ENCODE measurements at places on chromosomes 1 and 21.

DNA sequence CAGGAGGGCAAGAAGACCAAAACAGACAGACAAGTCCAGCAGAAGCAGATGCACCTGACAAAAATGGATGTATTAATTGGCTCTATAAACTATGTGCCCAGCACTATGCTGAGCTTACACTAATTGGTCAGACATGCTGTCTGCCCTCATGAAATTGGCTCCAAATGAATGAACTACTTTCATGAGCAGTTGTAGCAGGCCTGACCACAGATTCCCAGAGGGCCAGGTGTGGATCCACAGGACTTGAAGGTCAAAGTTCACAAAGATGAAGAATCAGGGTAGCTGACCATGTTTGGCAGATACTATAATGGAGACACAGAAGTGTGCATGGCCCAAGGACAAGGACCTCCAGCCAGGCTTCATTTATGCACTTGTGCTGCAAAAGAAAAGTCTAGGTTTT, 14.5 kb downstream of the SLAMF7 start:
- no peak for DNase-seq

GRCh38 chr1:20578721-20579395, 10.0 kb upstream of the CDA start:
- no peak for DNase-seq

GRCh38 chr21:42640486-42640885, 12.9 kb upstream of the PDE9A start:
- no peak for DNase-seq

DNA sequence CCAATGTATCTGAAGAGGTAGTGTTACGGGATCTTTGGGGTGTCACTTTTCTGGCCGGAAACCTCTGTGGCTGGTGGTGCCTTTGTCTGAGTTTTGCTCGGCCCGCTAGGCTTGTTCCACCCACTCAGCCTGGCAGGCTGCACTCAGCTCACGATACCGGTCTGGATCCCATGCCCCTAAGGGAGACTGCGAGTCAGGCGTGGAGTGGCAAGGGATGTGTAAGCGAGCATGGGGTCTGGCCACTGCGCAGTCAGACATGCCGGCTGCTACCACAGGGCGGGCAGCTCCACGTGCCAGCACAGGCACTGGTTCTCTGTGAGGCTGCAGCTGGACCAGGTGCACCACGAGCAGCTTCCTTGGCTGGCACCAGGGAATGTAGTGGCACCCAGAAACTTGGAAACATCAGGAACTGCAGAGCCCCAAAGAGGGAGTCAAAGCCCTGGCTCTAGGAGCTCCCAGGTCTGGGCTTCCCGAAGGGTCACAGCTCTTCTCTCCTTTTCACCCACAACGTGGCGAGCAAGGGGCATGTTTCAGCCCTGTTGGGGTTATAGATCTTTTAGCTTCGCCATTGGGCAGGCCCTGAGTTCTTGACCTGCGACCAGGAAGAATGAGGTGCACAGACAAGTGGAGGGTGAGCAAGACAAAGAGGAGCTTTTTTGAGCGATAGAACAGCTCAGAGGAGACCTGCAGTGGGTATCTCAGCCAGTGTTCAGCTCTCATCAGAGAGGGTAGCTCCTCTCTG, 23.8 kb upstream of the LRRC8C start:
- no peak for DNase-seq

DNA sequence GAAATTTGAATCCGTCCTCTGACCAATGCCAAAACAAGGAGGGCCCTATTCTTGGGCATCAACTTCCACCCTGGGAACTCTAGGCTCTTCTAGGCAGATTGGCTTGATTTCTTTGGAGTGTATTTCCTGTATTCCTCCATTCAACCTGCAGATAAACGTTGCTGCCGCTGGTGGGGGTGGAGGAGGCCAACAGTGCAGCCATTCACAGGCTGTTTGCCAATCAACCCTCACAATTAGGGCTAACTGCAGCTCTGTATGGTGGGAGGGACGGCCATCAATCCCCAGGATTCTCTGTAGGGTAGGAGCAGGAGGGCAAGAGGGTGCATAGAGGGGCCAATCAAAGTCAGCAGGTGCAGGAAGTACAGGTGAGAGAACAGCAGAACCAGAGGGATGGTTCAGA, 273.1 kb upstream of the PROX1 start:
- DNase-seq, result no peak

- no peak for DNase-seq
Observed at GRCh38 chr1:17736625-17737024, 18.5 kb upstream of the ACTL8 start.

GRCh38 chr1:25922056-25922970, 16.1 kb upstream of the STMN1 start:
- no peak for DNase-seq

- DNase-seq, result no peak
Observed at GRCh38 chr1:204828352-204828850, 42.3 kb upstream of the NFASC start.

GRCh38 chr1:206769304-206769731, 1.3 kb upstream of the IL19 start:
- DNase-seq, result no peak

- DNase-seq, result no peak
Observed at GRCh38 chr1:160755461-160755860, 16.4 kb downstream of the SLAMF7 start.

DNA sequence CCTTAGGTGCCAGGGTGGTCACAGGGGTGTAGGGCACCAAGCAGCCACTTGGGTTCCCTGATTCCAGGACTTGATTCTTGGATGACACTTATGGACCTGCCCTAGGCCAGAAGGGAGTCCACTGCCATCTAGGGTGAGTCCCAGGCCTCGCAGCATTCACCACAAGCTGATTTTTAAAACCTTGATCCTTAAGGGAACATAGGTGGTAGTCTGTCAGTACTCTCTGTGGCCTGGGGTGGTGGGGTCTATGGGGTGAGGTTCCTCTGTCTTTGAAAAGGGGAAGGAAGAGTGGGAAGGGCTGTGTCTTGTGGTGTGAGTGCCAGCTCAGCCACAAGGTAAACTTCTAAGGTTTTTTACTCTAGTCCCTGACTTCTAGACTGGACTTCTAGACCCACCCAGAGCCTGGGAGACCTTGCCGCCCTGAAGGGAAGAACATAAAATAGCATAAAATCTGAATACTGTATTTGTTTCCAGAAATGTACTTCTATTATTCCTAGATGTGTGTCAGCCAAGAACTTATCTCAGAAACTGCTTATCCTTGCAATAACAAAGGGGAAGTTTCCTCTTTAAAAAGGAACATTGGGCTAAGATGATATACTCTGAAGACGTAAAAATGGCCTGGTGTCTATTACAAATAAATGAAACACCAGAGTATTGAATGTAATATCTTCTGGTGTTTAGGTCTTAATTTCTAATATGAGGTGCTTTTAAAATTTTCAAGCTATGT, 757.3 kb downstream of the LTN1 start:
- no peak for DNase-seq

- DNase-seq, result no peak
Observed at GRCh38 chr1:14511796-14512585, 86.5 kb upstream of the KAZN start.

- no peak for DNase-seq
Observed at GRCh38 chr1:228851193-228851592, 115.9 kb downstream of the RHOU start.

DNA sequence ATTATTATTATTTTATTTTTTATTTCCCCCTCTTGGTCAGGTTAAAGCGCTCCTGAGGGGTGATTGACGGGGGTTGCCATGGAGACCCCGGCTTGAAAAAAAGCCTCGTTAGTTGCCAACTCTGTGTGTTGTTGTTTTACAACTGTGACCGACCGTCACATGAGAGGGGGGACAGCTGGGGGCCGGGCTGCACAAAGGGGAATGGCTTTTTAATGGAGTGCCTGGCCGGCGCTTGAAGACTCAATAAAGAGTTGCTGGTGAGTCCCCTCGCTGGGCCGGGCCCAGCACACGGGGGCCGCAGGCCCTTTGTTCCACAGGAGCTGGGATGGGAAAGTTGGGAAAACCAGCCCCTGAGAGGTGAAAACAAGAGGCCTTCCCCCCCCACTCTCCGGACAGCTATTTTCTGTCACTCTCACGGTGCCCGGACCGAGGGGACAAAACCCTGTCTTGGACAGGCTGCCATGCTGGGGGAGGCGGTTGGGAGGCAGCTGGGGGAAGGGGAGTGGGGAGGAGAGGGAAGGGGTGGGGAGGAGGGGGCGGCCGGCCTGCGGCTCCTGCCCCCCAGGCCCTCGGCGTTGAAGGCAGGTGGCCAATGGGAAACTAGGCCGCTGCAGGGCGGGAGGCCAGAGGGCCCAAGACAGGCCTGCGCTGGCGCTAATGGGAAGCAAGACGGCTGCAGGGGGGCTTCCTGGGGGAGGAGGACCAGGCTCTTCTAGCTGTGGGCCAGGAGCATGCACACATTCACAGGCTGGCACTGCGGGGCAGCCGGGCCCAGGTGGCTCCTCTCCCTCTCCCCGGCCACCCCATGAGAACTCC, 67.6 kb downstream of the CASZ1 start:
- no peak for DNase-seq

DNA sequence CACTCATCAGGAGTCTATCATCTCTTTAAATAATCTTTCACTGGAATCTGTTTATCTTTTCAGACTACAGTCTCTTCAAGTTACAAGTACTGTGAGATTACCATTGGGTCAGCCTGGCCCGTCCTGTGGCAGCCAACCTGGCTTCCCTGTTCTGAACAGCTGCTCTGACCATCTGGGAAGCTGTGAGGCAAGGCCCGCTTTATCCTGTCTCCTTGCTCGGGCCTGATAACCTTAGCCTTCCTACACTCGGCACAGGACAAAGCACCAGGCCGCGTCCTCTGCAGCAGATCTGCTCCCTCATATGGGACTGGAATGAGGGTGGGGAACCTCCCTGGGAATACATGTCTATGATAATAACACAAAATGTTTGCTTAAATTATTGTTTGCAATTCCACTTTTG, 113.3 kb downstream of the PTPN14 start:
- no peak for DNase-seq

DNA sequence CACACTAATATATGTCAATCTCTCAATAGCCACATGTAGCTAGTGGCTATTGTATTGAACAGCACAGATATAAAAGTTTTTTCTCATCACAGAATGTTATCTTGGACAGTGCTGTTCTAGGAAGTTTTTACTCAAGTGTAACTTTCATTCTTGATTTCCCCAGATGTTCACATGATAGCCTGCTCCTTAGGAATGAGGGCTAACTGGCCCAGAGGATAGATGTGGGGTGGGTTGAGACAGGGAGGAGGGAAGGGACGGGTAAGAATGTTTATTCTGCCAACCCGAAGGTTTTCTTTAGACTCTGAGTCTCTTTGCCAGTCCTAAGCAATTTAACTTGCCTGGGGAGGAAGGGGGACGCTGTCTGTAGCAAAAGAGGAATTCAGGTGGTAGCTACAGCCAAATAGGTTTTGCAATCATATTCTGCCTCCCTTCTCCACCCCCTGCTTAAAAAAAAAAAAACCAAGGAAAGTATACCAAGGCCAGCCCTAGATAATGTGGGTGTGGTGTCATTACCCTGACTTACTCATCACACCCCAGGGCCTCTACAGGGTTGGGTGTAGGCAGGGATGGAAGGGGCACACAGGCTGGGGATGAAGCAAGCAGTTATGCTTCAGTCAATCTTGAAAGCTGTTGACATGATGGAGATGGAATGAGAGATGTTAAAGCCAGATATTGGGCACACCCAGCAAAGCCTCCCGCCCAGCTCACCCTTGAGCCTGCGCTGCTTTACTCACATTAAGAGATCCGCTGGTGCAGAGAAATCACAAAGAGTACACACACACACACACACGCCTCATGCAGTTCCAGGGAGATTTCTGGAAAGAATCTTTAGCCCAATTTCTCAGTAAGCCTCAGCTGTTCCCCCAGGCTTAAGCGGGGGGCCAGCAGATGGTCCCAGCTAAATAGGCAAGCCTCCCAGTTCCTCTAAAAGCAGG, 59.9 kb downstream of the PLXNA2 start:
- DNase-seq, result no peak

GRCh38 chr1:57418971-57419370, 4.9 kb downstream of the DAB1 start:
- no peak for DNase-seq

DNA sequence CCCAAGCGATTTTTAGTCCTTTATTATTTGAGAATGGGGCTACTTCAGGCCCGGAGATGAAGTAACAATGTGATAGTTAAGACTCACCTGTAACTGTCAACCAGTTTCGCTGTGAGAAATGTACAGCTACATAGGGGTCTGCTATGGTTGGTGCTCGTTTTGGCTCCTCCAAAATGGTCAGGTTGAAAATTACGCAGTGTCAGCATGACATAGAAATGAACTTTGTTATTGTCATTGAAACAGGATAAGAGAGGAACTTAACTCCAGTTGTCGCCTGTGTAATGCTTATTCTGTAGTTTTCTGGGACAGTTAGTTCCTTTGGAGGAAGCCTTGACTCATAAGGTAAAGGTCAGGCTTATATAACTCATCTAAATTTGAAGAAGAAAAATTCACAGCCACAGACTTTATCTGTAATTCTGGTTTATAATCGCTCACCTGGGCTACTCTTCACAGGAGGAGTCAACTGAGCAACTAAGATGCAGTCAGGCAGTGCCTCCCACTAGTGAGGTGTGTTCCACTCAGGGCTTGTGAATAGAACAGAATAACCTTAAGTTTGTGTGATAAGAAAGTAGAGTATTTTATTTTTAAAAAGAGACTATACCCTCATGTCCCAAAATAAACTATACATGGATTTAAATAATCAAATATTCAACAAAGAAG, 130.9 kb downstream of the CD247 start:
- DNase-seq, result no peak

DNA sequence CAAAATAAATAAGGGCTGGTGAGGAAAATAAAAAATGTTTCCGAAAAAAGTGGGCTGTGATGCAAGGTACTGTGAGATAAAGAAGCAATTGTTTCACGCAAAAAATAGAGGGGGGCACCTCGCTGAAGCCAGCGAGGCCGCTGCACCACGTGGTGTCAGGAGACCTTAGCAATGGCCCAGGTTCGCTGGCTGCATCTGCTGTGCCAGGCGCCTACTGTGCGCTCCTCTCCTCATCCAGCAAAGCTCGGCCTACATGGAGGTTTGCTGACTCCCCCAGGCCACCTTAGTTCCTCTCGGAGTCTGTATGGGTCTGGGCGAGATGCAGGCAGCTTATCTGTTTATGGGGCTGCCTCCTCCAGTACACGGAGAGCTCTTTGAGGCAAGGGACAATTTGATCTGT, 119.6 kb downstream of the NR5A2 start:
- DNase-seq, result no peak

DNA sequence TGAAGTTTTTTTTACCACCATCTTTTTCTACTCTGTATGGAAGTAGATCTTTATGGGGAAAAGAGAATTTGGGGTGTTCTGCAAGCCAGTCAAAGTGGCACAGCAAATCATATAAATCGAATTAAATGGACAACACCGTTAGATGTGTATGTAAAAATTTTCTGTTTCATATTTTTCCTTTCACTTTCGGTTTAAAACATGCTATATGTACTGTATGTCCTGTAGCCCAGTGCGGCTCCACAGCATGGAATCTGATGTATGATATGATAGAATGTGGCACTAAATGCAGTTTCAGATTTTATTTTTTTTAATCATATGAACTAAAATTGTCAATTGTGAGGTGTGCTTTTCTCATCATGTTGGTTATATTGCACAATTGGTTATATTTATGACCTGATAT, 32.9 kb downstream of the RAB4A start:
- DNase-seq, result no peak

Data from Panc1 (cell line).